ENCODE measurements at places on chromosomes 16 and 17. TPM values are rescaled to one million over a fixed set of nuclear protein-coding genes. Genes with fewer than 3 reads are reported as not detected.

GRCh38 chr17:68277807-68278206 lies 13.1 kb downstream of the SLC16A6 start:
- H3K27me3 ChIP-seq = no peaks in the 10 kb centered on the region
- no peaks in the 10 kb centered on the region for H3K4me1 ChIP-seq
- H3K4me3 ChIP-seq = no peak overlapping the region
- no peak for DNase-seq
- H3K36me3 ChIP-seq = peaks cover 9% of the 10 kb centered on the region

- H3K4me3 ChIP-seq = no peak overlapping the region
- no peak for DNase-seq
- no peaks in the 10 kb centered on the region for H3K4me1 ChIP-seq
Observed at GRCh38 chr16:19219836-19220235, 51.8 kb downstream of the SYT17 start.

- no peaks in the 10 kb centered on the region for H3K27me3 ChIP-seq
- H3K36me3 ChIP-seq = no peaks in the 10 kb centered on the region
- H3K4me3 ChIP-seq = no peak overlapping the region
- H3K27ac ChIP-seq = no peak overlapping the region
- DNase-seq = no peak
Observed at GRCh38 chr17:45666046-45666600, 118.0 kb upstream of the CRHR1 start.

DNA sequence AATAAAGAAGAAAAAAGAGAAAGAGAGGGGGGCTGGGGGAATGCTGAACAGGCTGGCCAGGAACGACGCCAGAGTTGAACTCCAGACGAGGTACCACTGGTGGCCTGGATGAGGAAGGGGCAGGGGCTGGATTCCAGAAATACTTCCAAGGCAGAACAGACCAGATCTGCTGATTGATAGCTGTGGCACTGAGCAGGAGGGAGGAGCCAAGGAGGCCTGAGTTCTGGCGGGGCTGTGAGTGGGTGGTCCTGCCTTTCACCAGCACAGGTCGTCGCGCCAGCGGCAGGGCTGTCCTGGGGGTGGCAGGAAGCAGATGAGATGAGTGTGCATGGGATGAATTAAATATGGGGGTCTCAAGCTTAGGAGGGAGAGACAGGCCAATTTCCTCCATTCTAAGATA lies 5.5 kb downstream of the CCDC42 start:
- peaks cover 9% of the 10 kb centered on the region for H3K27me3 ChIP-seq
- no peaks in the 10 kb centered on the region for H3K4me1 ChIP-seq
- no peaks in the 10 kb centered on the region for H3K36me3 ChIP-seq
- no peak overlapping the region for H3K27ac ChIP-seq
- H3K4me3 ChIP-seq = no peak overlapping the region

DNA sequence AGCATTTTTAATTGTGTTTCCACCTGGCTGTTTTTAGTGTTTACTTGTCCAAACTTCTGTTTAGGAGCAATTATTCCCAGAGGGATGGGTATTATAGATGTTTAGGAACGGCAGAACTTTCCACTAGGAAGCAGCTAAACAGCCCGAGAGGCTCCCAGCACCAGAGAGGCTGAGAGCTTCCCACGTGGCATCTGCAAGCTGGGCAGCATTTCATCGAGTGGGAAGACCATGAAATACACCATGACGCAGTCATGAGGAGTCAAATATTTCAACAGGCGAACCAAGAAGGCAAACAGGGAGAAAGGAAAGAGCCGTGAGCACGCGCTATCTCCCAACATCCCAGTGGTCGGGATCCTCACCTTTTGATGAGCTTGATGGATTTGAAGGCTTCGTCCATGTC lies 24.1 kb downstream of the TMEM204 start:
- H3K36me3 ChIP-seq = peaks cover 3% of the 10 kb centered on the region
- no peaks in the 10 kb centered on the region for H3K27me3 ChIP-seq
- H3K4me1 ChIP-seq = no peaks in the 10 kb centered on the region

- H3K4me3 ChIP-seq = no peak overlapping the region
- H3K36me3 ChIP-seq = no peaks in the 10 kb centered on the region
- peaks cover 30% of the 10 kb centered on the region for H3K4me1 ChIP-seq
- peak overlapping the region; percentile 77 for H3K27ac ChIP-seq
Observed at GRCh38 chr17:78111727-78112517, 16.6 kb downstream of the TMC6 start.

- no peak overlapping the region for H3K27ac ChIP-seq
- no peak overlapping the region for H3K4me3 ChIP-seq
- H3K27me3 ChIP-seq = no peaks in the 10 kb centered on the region
- H3K36me3 ChIP-seq = no peaks in the 10 kb centered on the region
Observed at GRCh38 chr16:55453909-55454308, 25.1 kb upstream of the MMP2 start.

DNA sequence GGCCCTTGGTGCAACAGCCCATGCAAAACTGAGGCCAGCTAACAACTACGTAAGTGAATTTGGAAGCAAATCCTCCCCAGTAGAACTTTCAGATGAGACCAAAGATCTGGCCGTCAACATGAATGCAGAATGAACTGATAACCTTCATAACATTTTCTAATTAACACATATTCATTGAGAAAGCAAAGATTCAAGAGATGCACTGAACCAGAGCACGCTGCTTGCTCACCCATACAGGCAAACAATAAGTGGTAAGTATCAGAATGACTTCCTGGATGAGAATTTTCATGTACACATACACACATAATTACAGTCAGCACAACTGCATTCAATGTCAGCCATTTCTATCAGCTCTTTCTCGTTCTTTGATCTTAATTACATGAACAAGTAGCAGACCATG lies 30.6 kb downstream of the XYLT1 start:
- no peak overlapping the region for H3K27ac ChIP-seq
- H3K4me3 ChIP-seq = no peak overlapping the region
- peaks cover 1% of the 10 kb centered on the region for H3K4me1 ChIP-seq
- DNase-seq = no peak

DNA sequence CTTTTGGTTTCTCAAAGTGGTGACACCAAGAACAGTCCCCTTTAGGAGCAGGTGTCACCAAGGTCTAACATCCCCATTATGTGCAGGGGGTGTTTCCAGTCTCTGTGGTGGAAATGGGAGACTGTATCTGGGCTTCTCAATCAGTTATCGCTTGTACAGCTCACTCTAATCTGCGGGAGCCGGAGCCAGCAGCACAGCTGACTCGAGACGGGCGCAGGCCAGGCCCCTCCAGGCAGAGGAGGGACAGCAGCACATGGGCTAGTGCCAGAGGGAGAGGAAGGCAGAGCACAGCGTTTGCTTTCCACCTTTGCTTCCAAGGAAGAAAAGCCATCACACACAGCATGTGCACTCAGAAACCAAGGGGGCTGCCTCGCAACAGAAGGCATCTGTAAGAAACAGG lies 91.2 kb upstream of the CREBBP start:
- no peaks in the 10 kb centered on the region for H3K36me3 ChIP-seq
- no peaks in the 10 kb centered on the region for H3K4me1 ChIP-seq
- no peak overlapping the region for H3K4me3 ChIP-seq
- no peak for DNase-seq
- no peak overlapping the region for H3K27ac ChIP-seq

DNA sequence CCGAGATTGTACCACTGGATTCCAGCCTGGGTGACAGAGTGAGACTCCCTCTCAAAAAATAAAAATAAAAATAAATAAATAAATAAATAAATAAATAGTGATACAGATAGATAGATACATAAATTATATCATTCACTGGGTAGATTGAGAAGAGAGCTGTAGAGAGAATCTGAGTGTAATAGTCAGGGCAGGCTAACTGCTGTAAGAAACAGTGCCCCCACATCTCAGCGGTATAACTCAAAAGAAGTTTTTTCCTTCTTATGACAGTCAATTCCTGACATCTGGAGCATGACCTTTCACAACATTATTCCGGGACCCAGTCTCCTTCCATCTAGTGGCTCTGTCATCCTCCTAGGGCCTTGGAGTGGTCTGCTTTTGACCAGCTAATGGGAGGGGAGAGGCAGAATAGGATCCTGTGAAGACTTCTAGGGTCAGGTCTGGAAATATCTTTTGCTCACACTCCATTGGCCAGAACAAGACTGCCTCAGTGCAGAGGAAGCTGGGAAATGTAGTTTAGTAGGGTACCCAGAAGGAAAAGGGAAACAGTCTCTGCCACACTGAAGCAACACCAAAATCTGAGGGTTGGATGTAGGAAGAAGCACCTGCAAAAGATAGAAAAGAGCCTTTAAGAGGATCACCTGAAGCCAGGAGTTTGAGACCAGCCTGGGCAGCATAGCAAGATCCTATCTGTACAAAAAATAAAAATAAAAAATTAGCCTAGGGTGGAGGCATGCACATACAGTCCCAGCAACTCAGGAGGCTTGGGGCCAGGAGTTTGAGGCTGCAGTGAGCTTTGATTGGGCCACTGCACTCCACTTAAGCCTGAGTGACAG lies 3.0 kb upstream of the QPRT start:
- no peaks in the 10 kb centered on the region for H3K36me3 ChIP-seq
- no peak overlapping the region for H3K27ac ChIP-seq
- no peak for DNase-seq
- H3K27me3 ChIP-seq = no peaks in the 10 kb centered on the region

DNA sequence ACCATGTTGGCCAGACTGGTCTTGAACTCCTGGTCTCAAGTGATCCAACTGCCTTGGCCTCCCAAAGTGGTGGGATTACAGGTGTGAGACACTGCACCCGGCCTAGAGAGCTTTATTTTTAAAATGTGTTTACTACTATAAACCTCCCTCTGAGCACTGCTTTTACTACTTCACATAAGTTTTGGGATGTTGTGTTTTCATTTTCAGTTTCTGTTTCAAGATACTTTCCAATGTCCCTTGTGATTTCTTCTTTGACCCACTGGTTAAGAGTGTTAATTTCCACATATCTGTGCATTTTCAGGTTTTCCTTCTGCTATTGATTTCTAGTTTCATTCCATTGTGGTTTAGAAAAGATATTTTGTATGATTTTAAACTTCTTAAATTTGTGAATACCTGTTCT lies 74.4 kb downstream of the NETO2 start:
- H3K4me3 ChIP-seq = no peak overlapping the region
- no peak for DNase-seq
- H3K36me3 ChIP-seq = no peaks in the 10 kb centered on the region
- no peaks in the 10 kb centered on the region for H3K27me3 ChIP-seq
- H3K27ac ChIP-seq = no peak overlapping the region
- no peaks in the 10 kb centered on the region for H3K4me1 ChIP-seq

DNA sequence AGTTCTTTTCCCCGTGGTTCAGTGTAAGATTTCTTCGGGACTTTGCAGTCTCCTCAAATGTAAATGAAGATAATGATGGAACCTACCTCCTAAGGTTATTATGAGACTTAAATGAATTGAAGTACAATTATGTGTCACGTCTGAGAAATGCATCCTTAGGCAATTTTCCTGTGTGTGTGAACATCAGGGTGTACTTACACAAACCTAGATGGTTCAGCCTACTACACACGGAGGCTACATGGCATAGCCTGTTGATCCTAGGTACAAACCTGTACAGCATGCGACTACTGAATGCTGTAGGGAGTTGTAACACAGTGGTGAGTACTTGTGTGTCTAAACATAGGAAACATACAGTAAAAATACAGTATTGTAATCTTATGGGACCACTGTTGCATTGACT lies 1.1 kb upstream of the FAM20A start:
- H3K4me3 ChIP-seq = no peak overlapping the region
- H3K27ac ChIP-seq = peak overlapping the region; percentile 61
- no peaks in the 10 kb centered on the region for H3K36me3 ChIP-seq
- peaks cover 50% of the 10 kb centered on the region for H3K27me3 ChIP-seq
- DNase-seq = no peak
- no peaks in the 10 kb centered on the region for H3K4me1 ChIP-seq

GRCh38 chr16:62253966-62254365 lies 217.7 kb upstream of the CDH8 start:
- no peak for DNase-seq
- H3K4me1 ChIP-seq = no peaks in the 10 kb centered on the region

GRCh38 chr16:15641753-15642556 lies 999 bp downstream of the MARF1 start:
- H3K27me3 ChIP-seq = no peaks in the 10 kb centered on the region
- peaks cover 31% of the 10 kb centered on the region for H3K36me3 ChIP-seq
- H3K4me1 ChIP-seq = peaks cover 26% of the 10 kb centered on the region
- peak overlapping the region; percentile 99 for H3K27ac ChIP-seq
- DNase-seq = no peak

- no peaks in the 10 kb centered on the region for H3K36me3 ChIP-seq
- no peaks in the 10 kb centered on the region for H3K4me1 ChIP-seq
Observed at GRCh38 chr17:64441772-64442540, 7.0 kb upstream of the MILR1 start.

- H3K4me1 ChIP-seq = peaks cover 21% of the 10 kb centered on the region
- DNase-seq = peak; percentile 81
- H3K27ac ChIP-seq = peak within 1 kb of the TSS; percentile 85
- no peaks in the 10 kb centered on the region for H3K27me3 ChIP-seq
Observed at GRCh38 chr17:42112552-42113176, at the start of gene DHX58. TSS of gene DHX58 (minus strand) at chr17:42112714. CDS start at chr17:42111892, 822 bp downstream.

DNA sequence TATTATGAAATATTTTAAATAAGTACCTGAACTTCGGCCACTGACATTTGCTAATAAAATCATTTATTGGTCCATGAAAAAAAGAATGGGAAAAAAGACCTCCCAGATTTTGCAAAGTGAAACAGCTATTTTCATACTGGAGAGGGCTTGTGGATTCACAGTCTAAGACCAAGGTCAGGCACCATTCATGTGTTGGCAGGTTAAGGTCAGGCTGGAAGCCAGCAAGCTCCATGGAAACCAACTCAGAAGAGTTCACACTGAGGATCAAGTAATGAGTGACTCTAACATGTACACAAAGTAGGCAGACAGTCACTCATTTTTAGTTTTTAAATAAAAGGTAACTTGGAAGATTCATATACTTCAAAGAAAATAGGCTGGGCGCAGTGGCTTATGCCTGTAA lies 3.4 kb downstream of the DNAJA2 start:
- DNase-seq = peak; percentile 71
- H3K36me3 ChIP-seq = peaks cover 64% of the 10 kb centered on the region
- H3K4me3 ChIP-seq = peak overlapping the region; percentile 24
- no peaks in the 10 kb centered on the region for H3K27me3 ChIP-seq
- H3K4me1 ChIP-seq = peaks cover 41% of the 10 kb centered on the region

- H3K4me3 ChIP-seq = no peak overlapping the region
- H3K36me3 ChIP-seq = no peaks in the 10 kb centered on the region
- no peaks in the 10 kb centered on the region for H3K4me1 ChIP-seq
- H3K27ac ChIP-seq = no peak overlapping the region
Observed at GRCh38 chr17:82943751-82944150, 103.9 kb upstream of the ZNF750 start.

- no peak overlapping the region for H3K27ac ChIP-seq
- H3K36me3 ChIP-seq = no peaks in the 10 kb centered on the region
- no peak overlapping the region for H3K4me3 ChIP-seq
- DNase-seq = no peak
- peaks cover 5% of the 10 kb centered on the region for H3K4me1 ChIP-seq
- no peaks in the 10 kb centered on the region for H3K27me3 ChIP-seq
Observed at GRCh38 chr17:64109400-64109799, 20.5 kb downstream of the ERN1 start.

- DNase-seq = no peak
- H3K27ac ChIP-seq = no peak overlapping the region
- peaks cover 1% of the 10 kb centered on the region for H3K27me3 ChIP-seq
- H3K36me3 ChIP-seq = no peaks in the 10 kb centered on the region
- H3K4me3 ChIP-seq = no peak overlapping the region
- no peaks in the 10 kb centered on the region for H3K4me1 ChIP-seq
Observed at GRCh38 chr17:65277576-65277975, 140.4 kb downstream of the RGS9 start.

DHX58 gene
- polyA plus RNA-seq = 2.0 TPM

CIBAR2 gene
- polyA plus RNA-seq = not detected

SLFN12L gene
- 0.10 TPM for polyA plus RNA-seq

SBK1 gene
- polyA plus RNA-seq = 1.3 TPM

EFCAB13 gene
- 0.55 TPM for polyA plus RNA-seq

NKD1 gene
- polyA plus RNA-seq = 0.04 TPM

CDK5R1 gene
- polyA plus RNA-seq = 1.1 TPM

NPB gene
- polyA plus RNA-seq = 0.73 TPM

PNMT gene
- 6.8 TPM for polyA plus RNA-seq

TBC1D3E gene
- polyA plus RNA-seq = not detected

FOXC2 gene
- 0.18 TPM for polyA plus RNA-seq

MAPT gene
- polyA plus RNA-seq = 16.0 TPM

BORCS6 gene
- polyA plus RNA-seq = 12.2 TPM

SLC5A2 gene
- polyA plus RNA-seq = 0.35 TPM

CCL1 gene
- polyA plus RNA-seq = not detected

PIK3R6 gene
- polyA plus RNA-seq = 0.08 TPM
